Cerebellar cortex (tissue), 1 donor: ENCODE measurements at places on chromosomes 4 and X.

DNA sequence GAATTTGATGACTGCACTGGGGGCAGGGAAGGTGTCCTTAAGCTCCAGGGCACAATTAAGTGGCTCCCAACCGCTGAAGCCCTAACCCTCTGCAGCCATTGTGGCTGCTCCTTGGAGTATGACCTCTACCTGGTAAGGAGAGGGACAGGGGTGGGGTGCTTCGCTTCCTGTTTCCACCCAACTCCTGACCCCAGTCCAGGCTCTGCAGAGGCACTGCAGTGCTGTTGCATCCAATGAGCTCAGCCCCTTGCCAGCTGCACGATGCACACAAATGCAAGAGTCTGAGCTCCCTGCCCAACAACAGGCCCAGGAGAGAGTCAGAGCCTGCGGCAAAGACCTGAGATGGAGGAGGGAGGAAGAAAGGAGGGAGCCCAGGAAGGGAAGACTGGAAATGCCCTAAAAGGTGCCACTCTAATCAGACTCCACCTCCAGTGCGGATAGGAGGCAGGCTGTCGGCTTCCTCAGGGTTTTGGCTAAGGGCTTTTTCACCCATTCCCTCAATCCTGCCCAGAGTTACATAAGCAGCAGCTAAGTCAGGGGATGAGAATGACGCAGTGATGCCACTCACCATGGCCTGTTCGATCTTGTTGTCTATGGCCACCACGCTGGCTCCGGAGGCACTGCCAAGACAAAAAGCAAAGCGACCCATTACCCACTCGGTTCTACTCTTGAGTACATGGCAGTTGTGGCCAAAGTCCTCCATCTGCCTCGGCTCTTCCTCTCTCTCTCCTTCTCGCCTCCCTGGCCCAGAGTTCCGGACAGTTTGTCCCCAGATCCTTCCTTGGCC lies 60.1 kb downstream of the TSC22D3 start:
- peak; percentile 72 for DNase-seq

DNA sequence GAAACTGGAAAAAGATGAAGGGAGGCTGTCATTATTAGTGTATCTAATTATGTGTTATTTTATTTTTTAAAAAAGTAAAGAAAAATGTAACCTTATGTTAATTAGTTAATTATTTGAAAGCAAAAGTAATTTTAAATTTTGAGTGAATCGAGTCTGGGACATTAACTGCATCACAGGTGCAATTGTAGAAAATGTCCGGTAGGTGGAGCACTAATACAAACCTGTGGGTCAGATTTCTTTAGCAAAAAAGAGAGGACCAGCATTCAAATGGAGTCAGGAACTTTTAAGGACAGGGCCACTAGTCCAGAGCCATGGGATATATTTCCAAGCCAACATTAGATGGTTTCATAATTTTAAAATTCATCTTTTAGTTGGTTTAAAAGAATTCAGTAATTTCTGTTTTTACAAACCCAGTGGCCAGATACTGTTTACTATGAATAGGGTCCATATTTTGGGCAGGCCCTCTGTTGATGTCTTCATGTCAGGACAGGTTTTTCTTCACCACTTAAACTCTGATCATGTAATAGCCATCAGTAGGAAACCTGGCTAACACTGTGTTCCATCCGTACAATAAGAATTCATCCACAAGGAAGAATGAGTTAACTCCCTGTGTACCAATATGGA lies 27.2 kb downstream of the BST1 start:
- peak; percentile 56 for DNase-seq

DNA sequence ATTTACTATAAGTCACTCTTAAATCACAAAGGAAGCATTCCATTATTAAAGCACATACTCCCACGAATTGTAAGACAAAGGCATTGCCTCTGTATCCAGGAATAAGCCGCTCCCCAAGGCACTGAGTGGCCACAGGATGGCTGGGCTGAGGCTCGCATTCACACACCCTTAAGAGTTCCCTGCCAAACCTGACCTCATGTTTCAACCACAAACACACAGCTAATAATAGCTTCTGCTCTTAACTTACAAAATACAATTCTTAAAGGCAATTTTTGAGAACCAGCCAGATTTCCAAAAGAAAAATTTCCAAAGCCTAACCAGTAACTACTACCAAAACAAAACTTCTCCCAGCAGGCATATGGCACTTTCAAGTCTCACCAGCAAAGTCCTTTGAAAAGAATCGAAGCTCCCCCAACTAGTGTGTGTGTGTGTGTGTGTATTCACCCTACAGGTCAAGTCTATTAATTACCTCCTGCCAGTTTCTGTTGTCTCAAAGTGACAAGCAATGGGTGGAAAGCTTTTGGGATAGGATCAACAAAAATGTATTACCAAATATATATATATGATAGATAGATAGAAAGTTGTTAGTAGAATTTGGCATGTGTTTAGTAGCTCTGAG lies 36.0 kb downstream of the ARHGAP6 start:
- DNase-seq: no peak

- DNase-seq: no peak
Measured at GRCh38 chr4:8362483-8362882, 78.0 kb downstream of the ACOX3 start.

DNA sequence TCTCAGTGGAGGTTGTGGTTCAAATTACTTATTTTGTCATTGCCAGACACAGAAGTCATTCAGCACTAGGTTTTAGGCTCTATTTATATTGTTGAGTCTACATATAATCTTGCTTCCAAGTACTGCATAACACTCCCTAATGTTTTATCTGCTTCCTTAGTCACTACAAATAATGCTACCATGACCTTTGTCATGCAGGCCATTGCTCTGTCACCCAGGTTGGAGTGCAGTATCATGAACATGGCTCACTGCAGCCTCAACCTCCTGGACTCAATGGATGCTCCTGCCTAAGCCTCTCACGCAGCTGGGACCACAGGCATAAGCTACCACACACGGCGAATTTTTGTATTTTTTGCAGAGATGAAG lies 23.5 kb upstream of the PDZD4 start:
- no peak for DNase-seq

DNA sequence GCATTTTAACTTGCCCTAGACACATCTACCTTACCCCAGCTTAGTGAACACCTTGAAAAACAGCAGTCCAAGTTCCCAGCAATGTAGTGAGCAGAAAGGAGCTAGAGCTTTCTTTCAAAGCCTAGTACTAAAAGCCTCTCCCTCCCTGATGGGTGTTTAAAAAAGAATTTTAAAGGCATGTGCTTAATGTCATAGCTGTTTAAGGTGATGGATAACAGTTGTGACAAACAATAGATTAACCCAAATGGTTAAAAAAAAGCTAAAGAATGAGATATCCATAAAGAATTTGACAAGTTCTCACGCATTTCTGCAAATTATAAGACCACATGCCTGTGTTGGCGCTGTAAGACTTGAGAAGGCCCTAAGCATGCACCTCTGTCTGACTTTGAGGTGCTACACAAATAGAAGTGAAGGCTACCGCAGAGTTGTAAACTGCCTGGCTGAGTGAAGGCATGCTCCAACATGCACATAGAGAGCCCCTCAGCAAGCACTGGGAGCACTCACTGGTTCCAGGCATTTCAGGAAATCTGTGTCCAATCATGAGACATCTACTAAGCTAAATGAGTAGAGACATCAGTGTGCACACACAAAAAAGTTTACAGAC lies 94.0 kb downstream of the PHF8 start:
- no peak for DNase-seq

DNA sequence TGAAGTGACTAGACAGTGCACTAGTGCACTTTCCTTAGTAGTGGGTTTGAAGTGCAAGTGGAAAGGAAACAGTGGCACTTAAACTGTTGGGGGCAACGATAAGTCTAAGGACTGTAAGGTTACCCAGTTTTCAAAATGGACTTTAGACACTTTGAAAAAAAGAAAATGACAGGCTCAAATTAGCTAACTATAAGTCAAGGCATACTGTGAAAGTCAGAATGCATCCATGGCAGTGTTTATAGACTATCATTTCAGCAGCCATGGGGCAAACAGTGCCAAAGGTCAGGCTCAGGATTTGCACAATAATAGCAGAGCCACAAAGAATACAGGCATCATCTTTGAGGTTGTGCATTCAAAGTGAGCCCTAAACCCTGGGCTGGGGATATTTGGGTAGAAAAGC lies 104.4 kb downstream of the CXCL13 start:
- DNase-seq: no peak

DNA sequence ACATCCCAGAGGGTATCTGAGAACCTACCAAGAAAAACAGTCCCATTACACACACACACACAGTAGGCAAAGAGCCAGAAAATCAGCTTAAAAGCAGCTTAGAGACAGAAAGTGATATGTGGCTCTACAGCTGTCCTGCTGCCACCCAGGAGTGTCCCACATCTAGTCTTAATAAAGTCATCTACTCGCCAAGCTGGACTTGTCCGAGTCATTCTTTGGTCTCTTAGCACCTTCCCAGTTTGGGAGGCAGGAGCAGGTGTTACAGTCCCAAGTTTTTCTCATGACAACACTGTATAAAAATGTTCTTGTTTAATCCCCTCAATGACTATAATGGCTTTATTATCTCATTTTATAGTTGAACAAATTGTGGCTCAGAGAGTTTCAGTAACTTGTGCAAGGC lies 252.5 kb upstream of the CASK start:
- no peak for DNase-seq

DNA sequence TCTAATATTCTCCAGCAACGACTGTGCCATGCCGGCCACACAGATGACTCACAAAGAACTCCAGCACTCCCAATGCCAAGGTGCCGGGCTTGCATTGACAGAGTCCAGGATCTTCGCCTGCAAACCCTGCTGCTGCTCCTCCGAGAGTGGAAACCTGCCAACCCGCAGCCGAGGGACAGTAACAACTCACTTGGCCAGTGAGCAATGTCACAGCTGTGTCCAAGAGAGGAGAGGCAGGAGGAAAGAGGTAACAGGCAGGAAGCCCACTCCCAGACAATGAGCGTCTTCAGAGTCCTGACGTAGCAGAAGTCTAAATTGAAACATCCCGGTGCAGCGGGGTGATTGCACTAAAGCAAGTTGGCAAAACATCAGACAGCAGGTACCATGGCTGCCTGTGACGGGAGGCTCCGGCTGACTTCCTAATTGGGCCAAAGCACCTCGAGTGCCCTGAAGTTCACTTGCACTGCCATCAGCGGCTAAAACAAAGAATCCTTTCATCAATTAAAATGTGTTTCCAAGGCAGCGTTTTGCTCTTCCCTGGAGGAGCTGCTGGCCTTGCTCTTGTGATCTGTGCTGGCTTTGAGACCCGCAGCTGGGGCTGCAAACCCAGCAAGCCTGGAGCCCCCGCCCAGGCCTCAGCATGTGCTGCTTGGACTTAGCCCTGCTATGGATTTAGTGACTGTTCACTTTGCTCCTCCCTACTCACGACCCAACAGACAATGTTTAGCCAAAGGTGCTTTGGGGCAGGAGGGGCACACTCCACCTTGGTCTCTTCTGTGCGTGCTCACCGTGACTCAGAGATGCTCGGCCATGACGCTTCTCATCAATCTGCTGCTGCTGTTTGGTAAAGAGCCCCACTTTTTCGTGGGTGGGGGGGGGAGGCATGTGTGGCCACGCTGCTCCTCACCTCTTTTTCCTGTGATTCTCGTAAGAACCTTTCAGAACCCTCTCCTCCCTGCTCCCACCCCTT lies 36.5 kb downstream of the DCTD start:
- DNase-seq: peak; percentile 58

- DNase-seq: no peak
Measured at GRCh38 chr4:172986114-172986513, 182.5 kb upstream of the GALNT7 start.

- DNase-seq: no peak
Measured at GRCh38 chr4:107120661-107121060, 84.5 kb upstream of the DKK2 start.

- DNase-seq: no peak
Measured at GRCh38 chr4:122156819-122157218, 4.7 kb downstream of the BLTP1 start.

- DNase-seq: no peak
Measured at GRCh38 chrX:68177542-68177941, 255.8 kb downstream of the OPHN1 start.

GRCh38 chrX:8005678-8006347 lies 78.6 kb upstream of the PNPLA4 start:
- DNase-seq: no peak

- DNase-seq: no peak
Measured at GRCh38 chrX:112545051-112545450, 134.7 kb downstream of the LHFPL1 start.

GRCh38 chr4:167893531-167893930 lies 198.8 kb upstream of the ANXA10 start:
- no peak for DNase-seq

- no peak for DNase-seq
Measured at GRCh38 chrX:87710580-87710979, 193.0 kb downstream of the KLHL4 start.

- no peak for DNase-seq
Measured at GRCh38 chr4:67776746-67777145, 22.6 kb upstream of the GNRHR start.

DNA sequence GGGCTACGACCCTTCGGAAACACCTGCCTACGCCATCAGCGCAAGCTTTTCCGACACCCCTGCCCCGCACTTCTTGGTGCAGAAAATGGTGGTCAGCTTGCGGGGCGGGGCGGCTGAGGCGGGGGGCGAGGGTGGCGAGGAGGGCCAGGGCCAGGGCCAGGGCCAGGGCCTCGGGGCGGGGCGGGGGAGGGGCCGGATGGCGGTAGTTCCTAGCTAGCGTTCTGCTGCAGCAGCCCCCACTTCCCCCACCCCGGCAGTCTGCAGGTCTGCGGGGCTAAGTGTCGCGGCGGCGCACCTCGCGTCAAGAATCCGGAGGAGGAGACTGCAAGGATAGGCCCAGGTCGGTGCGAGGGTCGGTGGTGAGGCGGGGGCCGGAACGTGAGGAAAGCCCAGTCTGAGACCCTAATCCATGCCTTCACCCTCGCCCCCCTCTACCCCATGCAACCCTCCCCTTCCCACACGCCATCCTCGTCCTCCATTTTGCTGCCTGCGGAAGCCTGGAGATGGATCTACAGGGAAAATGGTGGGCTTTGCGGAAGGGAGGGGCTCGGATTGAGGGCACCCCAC lies 600 bp downstream of the BEX4 start:
- peak; percentile 50 for DNase-seq

DNA sequence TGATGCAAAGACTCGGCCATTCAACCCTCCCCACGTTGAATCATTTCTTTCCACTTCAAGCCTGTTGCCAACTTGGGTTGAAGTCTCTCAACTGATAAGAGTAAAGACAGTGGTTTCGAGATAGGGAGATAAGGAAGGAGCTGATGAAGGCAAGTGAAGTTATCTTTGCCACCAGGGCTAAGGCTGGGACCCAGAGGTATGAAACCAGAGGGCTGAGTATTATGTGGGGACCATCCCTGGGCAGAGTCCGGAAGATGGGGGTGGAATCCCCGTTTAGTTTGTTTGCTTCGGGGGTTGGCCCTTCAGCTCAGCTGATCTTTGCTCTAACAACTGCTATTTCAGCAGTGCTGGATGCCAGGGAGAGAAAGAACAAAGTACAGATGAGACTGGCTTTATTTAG lies 2.3 kb upstream of the XPNPEP2 start:
- DNase-seq: no peak

GRCh38 chrX:22950269-22951266 lies 49.2 kb upstream of the DDX53 start:
- peak; percentile 9 for DNase-seq

GRCh38 chr4:83618431-83618830 lies 82.5 kb downstream of the GPAT3 start:
- DNase-seq: no peak
